ENCODE measurements at places on chromosomes 2 and 18.

GRCh38 chr18:77144046-77144445 lies 11.5 kb upstream of the MBP start:
- DNase-seq: no peak

DNA sequence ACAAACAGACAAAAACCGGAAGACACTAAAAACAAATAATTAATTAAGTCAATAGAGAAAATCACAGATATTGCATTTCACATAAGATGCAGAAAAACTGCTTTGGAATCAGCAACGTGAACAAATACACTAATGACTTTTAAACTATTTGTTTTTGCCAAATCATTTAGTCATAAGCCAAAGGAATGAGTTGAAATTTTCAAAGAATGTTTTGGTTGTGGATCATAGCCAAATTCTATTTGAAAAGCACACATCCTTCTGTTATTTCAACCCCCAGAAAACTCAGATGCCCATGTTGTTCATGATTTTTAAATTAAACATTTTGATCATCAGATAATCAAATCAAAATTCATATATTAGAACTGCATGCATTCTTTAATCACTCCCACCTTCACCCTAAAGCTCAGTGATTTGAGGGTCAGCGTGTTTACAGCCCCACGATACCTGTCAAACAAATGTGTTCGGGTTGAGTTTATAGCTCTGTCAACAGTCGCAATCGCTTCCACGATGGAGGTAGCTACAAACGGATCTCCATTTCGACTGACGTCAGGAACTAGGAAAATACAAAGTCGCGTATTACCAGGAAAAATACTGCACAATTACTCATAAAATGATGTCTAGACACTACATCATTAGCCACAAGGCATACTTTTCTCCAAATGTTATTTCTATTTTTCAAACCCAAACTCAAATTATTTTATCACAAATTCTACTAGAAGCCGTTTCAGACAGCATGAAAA lies 90.2 kb downstream of the PXDN start:
- no peak for DNase-seq

GRCh38 chr2:218029366-218030360 lies 26.9 kb upstream of the TNS1 start:
- DNase-seq: no peak

GRCh38 chr2:97653874-97654273 lies 8.0 kb downstream of the COX5B start:
- no peak for DNase-seq

- no peak for DNase-seq
These were observed 95.7 kb upstream of the EPC2 start for GRCh38 chr2:148548716-148549400.

GRCh38 chr2:82993609-82994008 lies 1465.5 kb downstream of the SUCLG1 start:
- DNase-seq: no peak

GRCh38 chr18:64165906-64166305 lies 17.0 kb upstream of the LINC00305 start:
- no peak for DNase-seq

DNA sequence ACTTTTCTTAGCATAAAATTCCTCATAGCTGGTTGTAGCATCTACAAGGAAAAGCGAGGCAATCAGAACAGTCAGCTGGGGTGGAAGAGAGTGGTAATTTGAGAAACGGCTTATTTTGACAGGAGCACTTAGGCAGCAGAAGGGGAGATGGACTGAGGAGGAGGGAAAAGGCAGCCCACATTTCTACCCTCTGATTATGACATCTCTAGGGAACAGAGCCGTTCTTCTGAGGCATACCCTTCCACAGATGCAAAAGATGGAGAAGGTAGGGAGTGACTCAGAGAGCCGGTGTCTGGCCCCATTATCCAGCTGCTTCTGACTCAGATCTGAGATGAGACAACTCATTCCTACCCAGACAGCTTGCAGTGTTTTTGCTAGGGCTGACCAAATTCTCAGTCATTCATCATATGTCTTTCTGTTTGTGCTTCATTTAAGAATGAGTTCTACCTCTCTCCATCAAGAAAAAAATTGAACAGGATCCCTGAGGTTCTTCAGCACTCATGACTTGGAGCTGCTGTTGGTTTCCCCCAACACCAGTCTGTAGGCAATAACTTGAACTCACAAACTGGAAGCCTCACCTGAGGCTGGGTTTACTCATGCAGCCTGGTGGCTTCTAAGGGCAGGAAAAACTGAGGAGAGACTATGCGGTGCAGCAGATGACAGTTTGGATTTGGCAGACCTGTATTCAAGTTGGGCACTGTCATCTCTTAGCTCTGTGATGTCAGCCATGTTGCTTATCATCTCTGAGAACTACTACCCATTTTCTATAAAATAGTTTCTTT lies 15.9 kb upstream of the SEC11C start:
- no peak for DNase-seq

Measured in kidney (tissue), 22 donors.